ENCODE measurements at places on chromosomes 3 and 15.

DNA sequence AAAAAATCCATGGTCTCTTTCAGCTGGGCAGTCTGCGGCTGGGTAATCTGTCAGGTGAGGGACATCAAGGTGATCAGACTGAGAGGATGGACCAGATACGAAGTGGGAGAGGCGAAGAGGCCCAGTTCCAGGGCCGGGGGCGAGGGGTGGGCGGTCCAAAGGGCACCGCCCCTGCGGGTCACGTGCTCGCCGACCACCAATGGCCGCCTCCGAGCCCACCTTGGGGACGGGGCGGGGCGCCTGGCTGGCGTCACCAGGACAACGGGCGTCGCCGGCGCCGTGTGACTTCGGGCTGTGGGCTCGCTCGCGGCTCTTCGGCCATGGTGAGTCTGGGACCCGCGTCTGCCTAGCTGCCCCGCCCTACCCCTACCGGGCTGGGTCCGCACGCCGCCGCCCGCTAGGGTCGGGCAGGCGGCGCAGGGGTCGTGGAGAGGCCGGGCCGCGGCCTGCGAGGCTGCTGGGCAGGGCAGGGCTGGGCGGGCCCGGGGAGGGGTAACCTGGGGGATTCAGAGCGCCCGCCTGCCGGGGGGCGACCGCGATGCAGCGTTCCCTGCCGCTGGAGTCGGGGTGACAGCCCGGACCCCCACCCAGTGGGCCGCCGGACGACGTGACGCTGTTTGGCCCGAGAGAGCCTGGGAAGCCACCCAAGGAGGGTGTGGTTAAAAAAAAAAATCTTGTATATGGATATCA lies at the start of gene FBXL2:
Gene FBXL2 (plus strand): TSS at position 250 of the 690 bp plus-strand sequence. CDS start 71 bp downstream, at position 321.
- peak; percentile 89 for DNase-seq

- DNase-seq: no peak
These were observed 9.9 kb downstream of the ZIC1 start for GRCh38 chr3:147418808-147419701.

DNA sequence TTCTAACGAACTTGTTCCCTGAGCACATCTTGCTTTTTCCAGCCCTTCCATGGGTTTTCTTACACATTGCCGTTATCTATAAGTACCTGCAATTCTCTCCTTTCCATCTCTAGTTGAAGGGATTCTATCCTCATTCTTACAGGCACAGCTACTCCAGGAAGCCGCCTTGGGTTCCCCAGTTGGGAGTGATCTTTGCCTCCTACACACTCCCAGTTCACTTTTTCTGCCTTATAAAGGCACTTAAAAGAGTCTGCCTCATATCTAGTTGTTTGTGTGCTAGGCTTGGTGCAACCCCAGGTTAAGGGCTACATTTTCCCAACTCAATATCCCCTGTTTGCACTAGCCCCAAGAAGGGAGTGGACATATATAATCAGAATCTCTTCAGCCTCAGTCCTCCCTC lies 44.0 kb upstream of the IREB2 start:
- DNase-seq: no peak

DNA sequence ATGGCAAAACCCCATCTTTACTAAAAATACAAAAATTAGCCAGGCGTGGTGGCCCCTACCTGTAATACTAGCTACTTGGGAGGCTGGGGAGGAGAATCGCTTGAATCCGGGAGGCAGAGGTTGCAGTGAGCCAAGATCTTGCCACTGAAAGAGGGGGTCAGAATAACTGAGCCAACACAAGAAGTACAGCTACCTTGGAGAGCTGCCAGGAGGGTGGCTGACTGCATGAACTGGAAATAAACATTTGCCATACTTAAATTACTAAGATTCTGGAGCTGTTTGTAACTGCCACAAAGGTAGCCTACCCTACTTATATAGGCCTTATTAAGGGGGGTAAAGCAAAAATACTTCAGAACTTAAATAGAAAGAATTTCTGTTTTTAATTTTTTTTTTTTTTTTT lies 15.4 kb upstream of the PIK3CB start:
- no peak for DNase-seq

DNA sequence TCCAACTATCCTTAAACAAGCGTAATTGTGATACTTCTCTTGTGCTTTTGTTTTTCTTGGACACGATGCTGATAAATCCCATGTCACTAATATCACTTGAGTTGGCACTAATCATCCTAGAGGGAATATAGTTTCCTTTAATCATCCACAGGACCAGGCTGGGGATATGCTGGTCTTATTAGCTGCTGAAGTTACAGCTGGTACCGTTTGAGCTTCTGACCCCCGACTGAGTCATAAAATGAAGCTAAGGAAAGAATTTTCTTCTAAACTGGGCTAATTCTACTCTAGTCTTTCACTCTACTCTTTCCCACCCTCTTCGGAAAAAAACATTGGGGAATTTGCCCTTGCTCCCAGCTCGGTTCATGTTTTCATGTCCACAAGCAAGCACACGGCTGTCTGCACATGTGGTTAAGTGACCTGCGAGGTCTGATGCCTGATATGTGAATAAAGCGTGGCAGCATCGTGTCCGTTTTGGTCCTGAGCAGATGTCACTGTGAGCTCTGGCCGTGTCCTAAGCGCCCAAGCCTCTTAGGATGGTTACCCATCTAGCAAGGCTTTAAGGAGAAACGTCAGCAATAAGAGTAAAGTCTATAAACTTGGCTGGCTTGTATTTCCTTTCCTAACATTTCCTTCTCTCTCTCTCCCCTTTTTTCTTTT lies 223.7 kb downstream of the ITPR1 start:
- no peak for DNase-seq

DNA sequence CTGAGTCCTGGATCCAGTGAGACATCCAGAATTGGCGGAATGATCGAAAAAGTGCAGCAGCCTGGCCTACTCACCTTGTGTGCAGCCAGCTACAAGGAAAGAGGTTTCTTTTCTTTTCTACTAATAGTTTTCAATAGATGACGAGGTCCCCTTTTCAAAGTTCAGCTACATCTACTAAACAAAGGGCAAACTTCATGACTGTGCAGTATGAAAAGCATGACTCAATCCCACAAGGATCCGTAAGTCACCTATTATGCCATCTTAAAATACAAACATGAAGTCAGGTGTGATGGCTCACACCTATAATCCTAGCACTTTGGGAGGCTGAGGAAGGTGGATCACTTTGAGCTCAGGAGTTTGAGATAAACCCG lies 16.7 kb downstream of the MIX23 start:
- peak; percentile 38 for DNase-seq

- DNase-seq: no peak
These were observed 180.3 kb downstream of the MYRIP start for GRCh38 chr3:39989746-39990145.

DNA sequence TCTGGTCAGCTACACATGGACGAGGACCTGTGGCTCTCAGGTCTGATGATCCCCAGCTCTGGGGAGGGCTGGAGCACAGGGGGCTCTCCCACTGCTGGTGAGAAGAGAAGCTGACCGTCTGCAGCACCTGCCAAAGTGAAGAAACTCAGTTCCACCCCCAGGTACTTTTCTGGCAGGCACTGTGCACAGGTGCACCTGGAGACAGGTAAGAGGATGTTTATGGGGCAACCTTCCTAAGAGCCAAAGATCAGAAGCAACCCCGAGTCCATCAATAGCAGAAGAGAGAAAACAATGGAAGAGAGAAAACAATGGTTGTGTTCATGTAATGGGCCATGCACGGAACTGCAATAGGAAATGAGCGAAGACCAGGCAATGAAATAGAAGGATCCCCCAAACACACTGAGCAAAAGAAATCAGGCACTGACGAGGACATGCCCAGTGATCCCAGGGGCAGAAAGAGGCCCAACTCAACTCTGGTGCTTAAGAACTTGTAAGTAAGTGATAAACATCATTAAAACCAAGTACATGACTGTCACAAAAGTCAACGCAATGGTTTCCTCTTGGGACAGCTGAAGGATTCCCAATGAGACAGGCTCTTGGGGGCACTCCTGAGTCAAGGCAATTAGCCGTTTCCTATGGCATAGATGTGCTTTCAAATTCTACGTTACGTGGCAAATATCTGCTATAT lies 95.0 kb upstream of the ALDH1A3 start:
- DNase-seq: no peak

GRCh38 chr3:110583373-110583935 lies 488.2 kb upstream of the NECTIN3 start:
- peak; percentile 18 for DNase-seq

DNA sequence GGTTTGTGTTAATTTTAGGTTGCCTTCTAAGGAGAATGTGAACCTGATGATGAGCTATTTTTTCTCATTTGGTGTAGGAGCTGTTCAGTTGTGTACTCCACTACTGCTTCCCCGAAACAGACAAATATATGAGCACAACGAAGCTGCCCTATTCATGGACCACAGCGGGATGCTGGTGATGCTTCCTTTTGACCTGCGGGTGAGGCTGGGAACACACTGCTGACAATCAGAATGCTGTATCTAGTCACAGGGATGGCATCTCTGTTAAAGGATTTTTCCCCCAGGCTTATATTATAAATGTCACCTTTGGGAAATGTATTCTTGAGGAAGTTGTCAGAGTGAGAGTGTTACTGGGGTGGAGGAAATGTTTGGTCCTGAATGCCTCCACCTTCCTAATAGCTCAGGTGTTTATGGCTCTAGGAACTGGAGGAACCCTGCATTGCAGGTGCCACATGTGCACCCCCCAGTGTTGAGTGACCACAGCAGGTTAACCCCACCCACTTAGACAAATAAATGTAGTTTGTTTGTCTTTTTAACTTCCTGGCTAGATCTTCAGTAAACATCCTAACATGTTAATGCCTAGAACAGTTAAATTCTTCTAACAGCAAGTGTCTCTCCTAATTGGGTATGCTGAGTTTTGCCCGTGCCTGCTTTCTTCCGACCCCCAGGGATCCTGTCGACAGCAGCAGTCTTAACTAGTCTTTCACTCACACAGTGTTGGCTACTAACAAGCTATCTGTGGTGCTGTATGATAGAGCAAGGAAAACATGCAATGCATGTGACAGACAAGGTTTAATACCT lies 35.7 kb downstream of the SRP14 start:
- peak; percentile 52 for DNase-seq

DNA sequence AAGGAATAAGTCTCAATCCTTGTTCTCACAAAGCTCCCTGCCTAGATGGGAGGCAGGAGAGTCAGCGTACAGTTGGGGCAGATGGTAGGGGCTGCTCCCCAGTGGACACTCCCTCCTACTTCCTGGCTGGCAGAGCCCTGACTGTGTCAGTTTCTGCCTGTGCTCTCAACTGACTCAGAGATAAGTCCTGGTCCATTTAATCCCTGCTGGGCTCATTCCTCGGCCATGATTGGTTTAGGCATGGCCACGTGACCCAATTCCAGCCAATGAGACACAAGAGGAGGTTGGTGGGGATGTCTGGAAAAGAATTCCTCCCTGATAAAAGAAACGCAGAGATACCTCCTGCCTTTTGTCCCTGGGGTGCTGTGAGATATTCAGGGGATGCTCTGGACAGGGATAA lies 118.1 kb upstream of the SLC6A11 start:
- DNase-seq: no peak

GRCh38 chr15:42089942-42090341 lies 4.4 kb downstream of the PLA2G4D start:
- DNase-seq: no peak

DNA sequence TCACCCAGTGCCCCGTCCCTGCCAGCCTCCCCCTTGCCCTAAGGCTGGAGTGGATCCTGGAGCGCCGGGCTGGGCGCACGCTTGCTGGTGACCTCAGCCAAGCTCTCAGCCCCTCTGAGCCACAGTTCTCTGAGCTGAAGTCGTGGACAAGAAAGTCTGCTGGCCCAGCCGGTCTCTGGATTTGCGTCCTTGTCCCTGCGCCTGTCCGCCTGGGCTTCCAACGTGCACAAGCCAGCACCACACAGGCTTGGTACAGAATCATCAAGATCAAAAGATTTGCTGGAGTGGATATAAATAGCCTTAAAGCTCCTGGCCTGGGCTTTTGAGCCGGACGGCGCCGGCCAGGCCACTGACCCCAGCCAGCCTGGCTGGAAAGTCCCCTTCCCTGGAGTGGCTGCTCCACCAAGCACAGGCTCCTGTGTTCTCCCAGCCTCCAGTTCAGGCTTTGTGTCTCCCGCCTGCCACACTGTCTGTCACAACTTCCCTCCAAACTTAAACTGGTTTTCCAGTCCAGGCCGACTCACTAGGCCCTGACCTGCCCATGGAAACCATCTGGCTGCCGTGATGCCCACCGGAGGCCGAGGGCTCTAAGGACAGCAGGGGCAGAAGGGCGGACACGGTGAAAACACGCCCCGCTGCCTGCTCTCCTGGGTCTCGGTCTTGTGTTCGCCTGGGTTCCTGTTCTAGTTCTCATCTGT lies 156.2 kb downstream of the NUP210 start:
- DNase-seq: no peak

DNA sequence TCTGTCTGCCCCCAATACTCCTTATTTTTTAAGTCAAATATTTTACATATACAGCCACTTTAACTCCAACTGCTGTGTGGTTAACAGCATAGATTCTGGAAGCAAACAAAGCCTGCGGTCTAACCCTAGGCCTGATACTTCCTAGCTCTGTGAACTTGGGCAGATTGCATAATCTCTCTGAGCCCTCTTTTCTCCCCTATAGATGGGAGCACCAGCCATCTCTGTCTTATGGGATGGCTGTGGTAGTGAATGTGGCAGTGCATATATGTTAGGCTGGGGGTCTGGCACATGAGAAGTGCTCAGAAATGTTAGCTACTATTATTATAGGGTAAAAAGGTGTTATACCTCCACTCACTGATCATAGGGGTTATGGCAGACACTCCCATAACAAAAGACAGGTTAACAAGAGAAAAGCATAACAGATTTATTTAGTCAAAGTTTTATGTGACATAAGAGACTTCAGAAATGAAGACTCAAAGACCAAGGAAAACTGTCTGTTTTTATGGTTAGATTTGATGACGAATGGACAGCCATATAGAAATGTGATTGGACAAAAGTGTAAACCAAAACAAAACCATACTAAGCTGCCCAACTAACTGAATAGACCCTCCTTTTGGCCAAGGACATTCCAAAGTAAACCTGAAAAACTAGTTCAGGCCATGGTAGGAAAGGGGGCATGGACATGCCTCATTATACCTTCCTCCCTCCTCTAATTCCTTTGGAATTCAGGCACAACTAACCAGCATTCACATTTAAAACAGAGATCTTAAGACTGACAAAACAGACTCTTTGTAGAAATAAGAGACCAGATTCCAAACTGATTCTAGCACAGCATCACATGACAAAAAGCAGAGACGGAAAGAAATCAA lies 53.9 kb upstream of the DAZL start:
- no peak for DNase-seq

GRCh38 chr15:48400086-48400485 lies 68.9 kb downstream of the DUT start:
- DNase-seq: no peak

- no peak for DNase-seq
These were observed 10.4 kb downstream of the NR2F2 start for GRCh38 chr15:96340598-96341512.

GRCh38 chr3:28449398-28449797 lies 100.8 kb upstream of the AZI2 start:
- DNase-seq: no peak

GRCh38 chr3:141059816-141060215 lies 8.7 kb downstream of the SPSB4 start:
- DNase-seq: no peak

DNA sequence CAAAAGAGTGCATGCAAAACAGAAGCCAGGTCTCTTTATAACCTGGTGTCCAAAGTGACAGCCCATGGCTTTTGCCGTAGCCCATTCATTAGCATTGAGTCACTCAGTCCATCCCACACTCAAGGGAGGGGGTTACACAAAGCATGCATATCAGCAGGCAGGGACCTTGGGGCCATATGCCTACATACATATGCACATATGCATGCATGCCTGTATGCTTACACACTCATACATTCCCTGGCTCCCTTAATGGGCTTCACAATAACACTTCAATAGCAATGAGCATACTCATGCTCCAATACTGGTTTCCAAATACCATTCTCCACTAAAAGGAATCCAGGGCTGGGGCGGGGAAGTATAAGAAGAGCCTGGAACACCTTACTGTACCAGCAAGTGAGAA lies 22.0 kb downstream of the TRPM1 start:
- DNase-seq: no peak

GRCh38 chr15:98635848-98636247 lies 12.5 kb upstream of the IGF1R start:
- no peak for DNase-seq
